ENCODE measurements at places on chromosomes 11 and 22.

DNA sequence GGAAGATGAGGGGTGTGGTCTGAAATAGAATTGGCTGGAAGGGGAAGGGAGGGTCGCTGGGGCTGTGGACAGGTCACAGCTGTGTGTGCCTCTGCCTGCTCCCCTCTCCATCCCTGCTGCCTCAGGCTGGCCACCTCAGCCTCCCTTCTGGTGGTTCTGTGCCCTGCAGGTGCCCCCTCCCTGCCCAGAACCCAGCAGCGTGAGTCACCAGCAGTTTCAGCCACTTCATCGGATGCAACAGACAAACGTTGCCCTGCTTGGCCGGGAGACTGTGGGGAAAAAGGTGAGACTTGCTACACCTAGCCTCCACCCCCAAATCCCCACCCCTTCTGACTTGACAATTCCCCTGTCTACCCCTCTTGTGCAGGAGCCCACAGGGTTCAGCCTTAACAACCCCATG, 21.8 kb upstream of the LRRC10B start:
- DNase-seq = no peak

GRCh38 chr22:20967697-20968211, 699 bp downstream of the AIFM3 start:
- DNase-seq = no peak

GRCh38 chr11:44282620-44283019, 27.3 kb downstream of the ALX4 start:
- DNase-seq = peak; percentile 62

DNA sequence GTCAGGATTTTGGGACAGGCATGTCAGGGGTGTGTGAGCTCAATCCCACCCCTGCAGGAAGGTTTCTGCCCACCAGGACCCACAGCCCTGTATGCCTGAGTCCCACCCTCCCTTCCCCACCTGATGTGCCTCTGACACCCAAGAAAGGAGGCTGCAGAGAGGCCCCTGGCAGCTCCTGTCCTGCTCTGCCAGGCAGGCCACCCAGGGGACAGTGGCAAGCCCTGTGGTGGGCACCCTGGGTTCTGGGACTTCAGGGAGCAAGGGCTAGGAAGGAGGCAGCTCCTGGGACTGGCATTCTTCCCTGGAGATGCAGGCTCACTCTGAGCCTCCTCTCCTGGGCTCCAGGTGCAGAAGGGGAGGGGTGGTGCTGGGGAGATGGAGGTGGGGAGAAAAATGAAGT, 234.5 kb upstream of the B3GAT1 start:
- no peak for DNase-seq

DNA sequence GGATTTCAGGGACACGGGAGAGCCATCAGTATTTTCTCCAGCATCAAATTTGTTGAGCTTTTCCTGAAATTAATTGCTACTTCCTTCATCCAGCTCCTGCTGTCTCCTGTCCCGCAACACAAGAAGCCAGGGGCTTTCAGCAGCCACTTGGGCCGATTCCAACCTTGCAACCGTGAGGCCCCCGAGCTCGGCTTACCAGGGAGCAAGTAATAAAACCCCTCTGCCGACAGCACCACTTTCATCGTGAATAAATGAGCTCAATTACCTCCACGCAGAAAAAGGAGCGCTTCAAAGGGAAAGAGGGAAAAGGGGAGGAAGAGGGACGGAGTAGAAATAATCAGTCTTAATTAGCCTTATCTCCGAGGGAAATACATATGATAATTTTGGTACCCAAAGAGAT, 76.6 kb downstream of the CELSR1 start:
- no peak for DNase-seq

DNA sequence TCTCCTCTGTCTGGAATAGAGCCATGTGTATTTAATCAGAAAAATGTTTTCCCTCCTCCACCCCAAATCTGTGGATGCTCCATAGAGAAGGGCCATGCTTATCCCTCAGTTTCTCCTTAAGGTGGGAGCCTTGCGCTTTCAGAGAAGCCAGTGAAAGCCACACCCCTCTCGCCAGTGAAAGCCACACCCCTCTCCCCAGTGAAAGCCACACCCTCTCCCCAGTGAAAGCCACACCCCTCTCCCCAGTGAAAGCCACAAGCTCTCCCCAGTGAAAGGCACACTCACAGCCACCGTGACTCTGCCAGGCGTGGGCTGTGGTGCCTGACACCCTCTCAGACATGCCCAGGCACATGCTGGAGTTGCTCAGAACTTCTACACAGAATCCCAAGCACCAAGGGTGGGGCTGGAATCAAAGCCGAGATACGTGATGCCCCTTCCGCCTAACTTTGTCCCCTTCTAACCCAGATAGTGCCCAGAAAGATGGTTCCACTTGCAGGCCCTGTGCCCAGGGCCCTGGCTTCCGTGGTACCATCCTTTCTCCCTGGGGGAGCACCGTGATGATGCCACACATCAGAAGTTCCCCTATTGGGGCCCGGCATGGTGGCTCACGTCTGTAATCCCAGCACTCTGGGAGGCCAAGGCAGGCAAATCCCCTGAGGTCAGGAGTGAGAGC, 16.5 kb upstream of the PRR5 start:
- DNase-seq = no peak

- DNase-seq = no peak
Measured at GRCh38 chr11:2127482-2128129, 11.6 kb downstream of the IGF2 start.

DNA sequence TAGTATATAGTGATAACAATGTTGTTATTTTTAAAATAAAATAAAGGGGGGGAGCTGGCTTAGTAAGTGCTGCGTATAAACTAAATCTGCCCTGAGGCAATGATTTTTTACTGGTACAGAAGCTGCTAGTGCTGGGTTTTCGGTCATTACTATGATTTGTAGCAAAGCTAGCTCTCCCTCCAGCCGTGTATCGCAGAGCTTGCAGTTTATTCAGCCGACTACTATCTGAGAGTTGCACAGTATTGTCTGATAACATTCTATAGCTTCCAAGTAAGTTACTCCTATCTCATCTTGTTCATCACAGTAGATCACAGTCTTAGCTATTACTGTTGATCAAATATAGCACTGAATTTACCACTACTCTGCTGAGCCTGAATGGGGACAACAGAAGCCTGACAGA, 805.5 kb upstream of the ARHGAP42 start:
- no peak for DNase-seq

- DNase-seq = no peak
Measured at GRCh38 chr22:32245042-32245441, 10.1 kb downstream of the SLC5A4 start.

DNA sequence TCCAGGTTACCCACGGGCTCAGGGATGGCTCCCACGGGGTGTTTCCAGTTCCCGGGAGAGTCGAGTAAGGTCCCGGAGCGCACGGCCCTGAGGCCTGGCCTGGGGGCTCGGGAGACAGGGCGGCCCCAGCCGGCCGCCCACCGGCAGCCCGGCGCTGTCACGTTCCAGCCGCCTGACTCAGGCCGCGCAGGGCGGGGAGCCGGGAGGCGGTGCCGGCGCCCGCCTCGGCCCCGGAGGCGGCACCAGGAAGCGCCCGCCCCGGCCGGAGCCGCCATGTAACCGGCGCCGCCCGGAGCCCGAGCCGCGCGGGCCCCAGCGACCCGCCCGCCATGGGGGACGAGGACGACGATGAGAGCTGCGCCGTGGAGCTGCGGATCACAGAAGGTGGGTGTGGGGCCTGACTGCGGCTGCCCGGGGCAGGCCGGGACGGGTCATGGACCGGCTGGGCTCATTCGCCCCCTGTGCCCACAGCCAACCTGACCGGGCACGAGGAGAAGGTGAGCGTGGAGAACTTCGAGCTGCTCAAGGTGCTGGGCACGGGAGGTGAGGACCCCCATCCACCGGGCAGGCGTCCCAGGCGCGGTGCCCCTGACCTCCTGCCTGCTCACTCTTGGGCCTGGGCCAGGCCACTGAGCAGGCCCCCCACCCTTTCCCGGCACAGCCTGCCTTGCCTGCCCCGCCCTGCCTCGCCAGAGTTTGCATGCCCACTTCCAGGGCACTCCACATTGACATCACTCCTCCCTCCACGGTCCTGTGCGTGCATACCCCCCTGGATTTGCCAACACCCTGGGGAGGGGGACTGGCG, at the start of gene RPS6KA4:
TSS of gene RPS6KA4 (plus strand) at position 256 of the 805 bp plus-strand sequence. CDS start at position 330, 74 bp downstream.
- DNase-seq = peak; percentile 26

- no peak for DNase-seq
Measured at GRCh38 chr11:74923125-74923524, 25.8 kb downstream of the XRRA1 start.

- no peak for DNase-seq
Measured at GRCh38 chr22:39994041-39994565, 651 bp upstream of the FAM83F start.

DNA sequence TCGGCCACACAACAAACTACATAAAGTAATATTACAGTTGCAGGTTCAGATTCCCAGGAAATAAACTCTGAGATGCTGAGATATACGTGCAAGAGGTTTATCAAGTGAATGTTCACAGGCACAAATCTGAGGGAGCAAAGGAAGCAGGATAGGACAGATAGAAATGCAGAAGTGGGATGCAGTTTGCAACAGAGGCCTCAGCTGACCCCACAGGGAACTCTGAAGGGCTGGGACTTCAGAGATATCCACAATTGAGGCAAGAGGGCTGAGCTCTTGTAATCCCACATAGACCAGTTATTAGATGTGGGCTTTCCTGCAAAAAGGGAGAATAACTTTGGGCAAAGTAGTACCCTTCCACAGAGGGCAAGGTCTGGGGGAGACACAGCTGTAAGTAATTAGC, 25.4 kb upstream of the ARHGAP20 start:
- DNase-seq = no peak

GRCh38 chr11:68036141-68036716, 2.6 kb upstream of the TCIRG1 start:
- no peak for DNase-seq

DNA sequence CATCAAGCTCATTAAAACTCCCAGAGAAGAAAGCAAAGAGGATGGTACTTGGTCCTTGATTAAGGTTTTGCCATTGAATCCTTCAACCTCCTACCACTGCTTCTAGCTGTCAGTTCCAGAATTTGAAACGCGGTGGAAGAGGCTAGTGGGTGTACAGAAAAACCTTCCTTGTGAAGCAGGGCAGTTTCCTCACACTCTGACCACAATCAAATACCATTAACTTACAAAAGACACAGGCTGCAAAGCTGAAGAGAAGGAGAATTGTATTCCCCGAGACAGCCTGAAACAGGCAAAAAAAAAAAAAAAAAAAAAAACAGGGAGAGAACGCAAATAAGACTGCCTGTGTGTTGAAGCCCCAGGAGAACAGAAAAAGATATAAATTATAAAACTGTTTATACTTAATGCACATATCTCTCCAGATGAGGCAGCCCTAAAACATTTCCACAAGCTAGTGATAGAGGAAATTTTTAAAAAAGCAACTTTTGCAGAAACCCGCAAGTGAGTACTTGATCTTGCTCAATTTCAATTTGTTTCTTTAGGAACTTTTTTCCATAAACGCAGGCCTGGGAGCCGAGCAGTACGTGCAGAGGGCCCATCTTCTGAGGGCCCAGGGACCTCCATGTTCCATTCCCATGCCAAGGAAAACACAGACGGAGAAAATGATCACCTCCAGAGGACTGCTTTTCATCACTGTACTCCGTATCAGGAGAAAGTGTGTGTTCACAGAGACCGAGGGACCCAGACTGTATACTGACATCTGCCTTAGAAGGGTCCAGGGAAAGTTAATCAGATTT, 218.7 kb upstream of the BLID start:
- no peak for DNase-seq

DNA sequence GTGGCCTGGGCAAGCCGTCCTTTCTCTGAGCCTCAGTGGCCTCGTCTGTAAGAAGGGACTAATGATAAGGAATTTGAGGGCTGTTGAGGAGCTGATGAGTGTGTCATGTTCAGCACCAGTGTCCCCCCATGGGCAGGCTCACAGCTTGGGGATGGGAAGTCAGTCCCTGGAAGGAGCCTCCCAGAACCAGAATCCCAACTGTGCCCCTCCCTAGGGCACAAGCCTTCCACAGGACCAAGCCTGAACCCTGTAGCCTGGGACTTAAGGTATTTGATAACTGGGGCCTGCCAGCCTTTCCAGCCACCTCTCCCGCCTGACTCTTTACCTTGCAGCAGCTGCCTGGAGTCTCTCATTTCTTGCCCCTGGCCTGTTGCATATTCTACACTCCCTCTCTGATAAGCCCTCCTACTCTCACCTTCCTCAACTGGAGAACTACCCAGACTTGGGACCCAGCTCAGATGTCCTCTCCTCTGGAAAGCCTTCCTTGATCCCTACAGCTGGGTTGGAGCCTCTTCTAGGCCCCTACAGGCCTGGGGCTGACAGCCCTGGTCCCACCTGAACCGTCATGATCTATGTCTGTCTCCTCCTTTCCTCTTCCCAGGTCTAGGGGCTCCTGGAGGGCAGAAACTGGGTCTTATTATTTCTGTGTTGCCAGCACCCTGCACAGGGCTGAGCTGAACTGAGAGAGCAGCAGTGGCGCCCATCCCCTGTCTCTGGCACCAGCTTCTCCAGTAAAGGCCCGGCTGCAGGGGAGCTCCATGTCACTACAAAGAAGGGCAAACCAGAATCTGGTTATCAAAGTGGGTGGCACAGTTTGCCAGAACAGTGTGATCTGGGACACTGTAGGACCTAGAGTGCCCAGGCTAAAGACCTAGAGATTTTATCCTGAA, 1.6 kb downstream of the P2RY2 start:
- DNase-seq = no peak

GRCh38 chr11:8089791-8090510, 8.9 kb downstream of the TUB start:
- DNase-seq = no peak

- peak; percentile 20 for DNase-seq
Measured at GRCh38 chr11:115912484-115912945, 408.3 kb upstream of the CADM1 start.

GRCh38 chr11:60910281-60910687, 3.7 kb upstream of the TMEM109 start:
- no peak for DNase-seq

DNA sequence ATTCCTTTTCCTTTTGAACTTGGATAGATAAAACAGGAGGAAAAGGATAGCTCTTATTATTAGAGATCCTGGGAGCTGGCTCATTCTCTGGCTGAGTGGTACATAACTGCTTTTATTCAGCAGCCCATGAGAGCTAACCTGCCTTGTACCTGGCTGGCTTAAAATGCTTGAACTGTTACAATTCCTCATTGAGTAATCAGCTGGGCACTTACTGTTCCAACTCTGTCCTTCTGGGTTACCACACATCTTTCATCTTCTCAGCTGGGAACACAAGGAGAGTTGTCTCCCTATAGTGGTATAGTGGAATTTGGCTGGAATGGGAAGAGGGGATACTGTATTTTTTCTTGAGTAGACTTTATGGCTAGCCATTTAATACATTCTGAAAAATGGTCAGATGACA, 39.8 kb upstream of the SPTBN2 start:
- no peak for DNase-seq

DNA sequence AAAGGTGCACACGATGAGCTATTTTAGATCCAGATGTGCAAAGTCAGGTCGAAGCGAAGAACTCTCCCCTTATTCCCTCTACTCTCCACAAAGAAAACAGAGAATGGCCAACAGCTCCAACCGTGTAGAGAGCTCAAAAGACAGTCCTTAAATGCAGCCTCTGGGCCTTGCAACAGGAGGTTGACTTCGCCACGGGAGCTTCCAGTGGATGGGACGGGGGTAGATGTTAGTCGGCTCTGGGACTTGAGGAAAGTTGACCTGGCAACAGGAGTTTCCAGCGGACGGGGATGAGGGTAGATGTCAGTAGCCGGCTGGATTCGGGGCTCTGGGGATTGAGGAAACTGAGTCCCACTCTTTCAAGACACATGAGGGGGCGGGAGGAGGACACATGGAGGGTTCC, 450.4 kb downstream of the BRD1 start:
- DNase-seq = no peak
